Activated CD8-positive, alpha-beta T cell treated with anti-CD3 and anti-CD28 coated beads, Interleukin-2, amount 10 ng/mL, durations not matched to agents 7 days and 5 days (primary cell): ENCODE measurements at places on chromosomes 5 and 9. TPM values are rescaled to one million over a fixed set of nuclear protein-coding genes. Genes with fewer than 3 reads are reported as not detected.

GRCh38 chr9:75226403-75227139 lies 138.3 kb downstream of the OSTF1 start:
- no peak for DNase-seq

The PCDHB14 gene
- total RNA-seq: not detected

- no peak for DNase-seq
These were observed 24.5 kb downstream of the SNX18 start for GRCh38 chr5:54541823-54542783.

GRCh38 chr5:138803935-138804334 lies 50.7 kb downstream of the CTNNA1 start:
- DNase-seq: no peak

- DNase-seq: no peak
These were observed 197.0 kb downstream of the ALDH1A1 start for GRCh38 chr9:72755836-72756235.

- DNase-seq: peak; percentile 94
These were observed 9.1 kb downstream of the MAN1B1 start for GRCh38 chr9:137095664-137096517.

The IL9 gene
- total RNA-seq: not detected

The CCDC69 gene
- total RNA-seq: 92.7 TPM
